ENCODE measurements at places on chromosomes 13 and 19.

DNA sequence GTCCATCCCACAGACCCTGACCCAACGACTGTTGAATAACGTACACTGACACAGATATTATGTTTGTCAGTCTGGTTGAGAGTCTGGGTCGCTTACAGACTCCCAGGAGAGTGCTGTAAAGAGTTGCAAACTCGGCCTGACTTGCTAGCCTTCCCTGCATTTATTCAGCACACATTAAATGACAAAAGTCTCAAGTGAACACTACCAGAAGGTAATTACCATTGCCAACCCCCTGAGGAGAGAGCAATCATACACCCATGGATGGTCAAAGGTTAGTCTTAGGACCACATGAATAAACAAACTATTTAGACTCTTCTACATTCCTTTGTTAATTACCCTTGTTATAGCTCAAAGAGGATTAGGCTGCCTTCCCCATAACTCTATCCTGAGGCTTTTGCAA lies 1048.6 kb downstream of the PCDH17 start:
- DNase-seq: no peak

DNA sequence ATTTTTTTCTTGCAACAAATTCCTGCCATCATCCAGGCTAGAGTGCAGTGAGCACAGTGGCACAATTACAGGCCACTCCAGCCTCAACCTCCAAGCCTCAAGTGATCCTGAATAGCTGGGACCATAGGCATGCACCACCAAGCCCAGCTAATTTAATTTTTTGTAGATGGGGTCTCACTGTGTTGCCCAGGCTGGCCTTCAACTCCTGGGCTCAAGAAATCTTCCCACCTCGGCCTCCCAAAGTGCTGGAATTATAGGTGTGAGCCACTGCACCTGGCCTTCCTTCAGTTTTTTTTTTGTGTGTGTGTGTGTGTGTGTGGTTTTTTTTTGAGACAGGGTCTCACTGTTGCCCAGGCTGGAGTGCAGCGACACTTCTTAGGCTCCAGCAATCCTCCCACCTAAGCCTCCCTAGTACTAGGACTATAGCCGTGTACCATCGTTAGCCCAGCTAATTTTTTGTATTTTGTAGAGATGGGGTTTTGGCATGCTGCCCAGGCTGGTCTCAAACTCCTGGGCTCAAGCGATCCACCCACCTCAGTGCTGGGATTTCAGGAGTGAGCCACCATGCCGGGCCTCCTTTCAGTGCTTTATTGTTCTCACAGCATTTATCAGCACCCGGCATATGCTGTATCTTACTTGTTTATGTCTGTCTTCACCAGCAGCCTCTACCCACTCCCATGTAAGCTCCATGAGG lies 5.9 kb upstream of the SRRM5 start:
- DNase-seq: no peak

GRCh38 chr19:42695811-42696503 lies 44.3 kb downstream of the PSG3 start:
- no peak for DNase-seq

DNA sequence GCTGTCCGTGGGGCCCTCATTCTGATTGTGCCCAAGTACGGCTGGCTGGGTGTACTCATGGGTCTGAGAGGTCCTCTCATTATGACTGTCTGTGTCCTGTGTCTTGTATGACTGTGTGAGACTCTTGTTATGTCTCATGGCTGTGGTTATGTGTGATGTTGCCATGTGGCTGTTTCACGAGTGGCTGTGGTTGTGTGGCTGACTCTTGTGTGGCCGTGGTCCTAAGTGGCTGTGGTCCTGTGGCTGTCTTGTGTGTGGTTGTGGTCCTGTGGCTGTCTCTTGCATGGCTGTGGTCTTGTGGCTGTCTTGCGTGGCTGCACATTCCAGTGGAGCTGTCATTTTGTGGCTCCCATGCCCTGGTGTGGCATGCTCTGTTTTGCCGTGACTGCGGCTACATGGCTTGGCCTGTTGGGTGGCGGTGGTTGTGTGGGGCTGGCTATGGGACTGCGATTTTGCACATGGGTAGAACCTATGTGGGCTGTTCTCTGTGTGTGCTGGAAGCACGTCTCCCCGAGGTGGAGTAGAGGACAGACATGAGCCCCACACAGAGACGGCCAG lies 2.5 kb downstream of the LYL1 start:
- no peak for DNase-seq

DNA sequence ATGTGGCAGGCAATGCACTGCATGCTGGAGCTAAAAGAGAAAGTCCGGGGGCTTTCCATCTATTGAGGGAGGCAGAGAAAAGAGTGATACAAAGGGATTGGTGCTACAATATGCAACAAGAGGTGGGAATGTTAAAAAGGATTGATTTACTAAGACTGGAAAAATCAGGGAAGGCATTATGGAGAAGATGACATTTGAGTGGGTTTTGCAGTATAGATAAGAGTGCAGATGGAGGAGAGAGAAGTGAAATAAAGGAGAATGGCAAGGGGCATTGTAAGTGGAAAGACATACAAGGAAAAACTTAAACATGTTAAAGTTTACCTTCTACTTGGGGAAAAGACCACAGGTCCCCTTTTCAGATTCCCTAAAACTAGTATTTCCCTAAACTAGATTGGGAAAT lies 399.4 kb downstream of the KCNRG start:
- DNase-seq: no peak

GRCh38 chr19:3467437-3468198 lies 12.7 kb downstream of the SMIM24 start:
- DNase-seq: no peak

DNA sequence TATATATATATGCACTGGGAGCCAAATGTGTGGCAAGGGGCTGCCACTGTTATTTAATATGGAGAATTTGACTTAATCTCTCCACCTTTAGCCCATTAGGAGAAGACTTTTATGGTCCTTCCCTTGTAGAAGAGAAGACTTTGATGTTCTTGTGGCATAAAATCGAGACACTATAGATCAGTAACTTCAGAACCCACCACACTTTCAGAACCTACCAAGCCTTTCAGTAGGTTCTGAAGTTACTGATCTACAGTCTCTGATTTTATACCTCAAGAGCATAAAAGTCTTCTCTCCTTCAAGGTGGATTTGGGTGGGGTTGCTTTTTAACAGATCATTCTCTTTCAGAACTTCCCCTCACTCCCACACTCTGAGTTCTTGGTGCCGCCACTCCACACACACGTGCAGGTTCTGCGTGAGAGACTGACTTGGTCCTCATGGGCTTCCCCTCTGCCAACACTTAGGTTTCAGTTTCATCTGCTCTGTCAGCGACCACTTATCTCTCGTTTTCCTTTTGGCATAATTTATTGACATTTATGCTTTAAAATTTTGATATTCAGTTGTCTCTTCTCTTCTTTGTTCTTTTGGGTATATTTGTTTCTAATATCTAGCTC lies 213.4 kb upstream of the PCDH17 start:
- DNase-seq: no peak

DNA sequence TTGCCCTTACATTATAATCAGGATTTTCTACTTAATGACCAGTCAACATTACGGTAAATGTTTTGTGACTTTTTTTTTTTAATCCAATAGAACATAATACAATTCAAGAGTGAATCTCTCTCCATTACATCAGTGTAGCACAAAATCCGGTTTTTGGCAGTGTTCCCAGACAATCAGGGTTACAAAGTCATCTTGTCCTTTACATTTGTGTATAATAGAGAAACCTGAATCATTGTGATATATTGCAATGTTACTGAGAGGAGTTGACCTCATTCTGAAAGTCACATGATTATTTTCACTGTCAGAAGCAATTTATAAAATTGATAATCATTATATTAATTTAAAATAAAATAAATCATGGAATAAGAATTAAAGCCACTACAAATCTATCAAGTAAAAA lies 1346.0 kb upstream of the SPRY2 start:
- no peak for DNase-seq

- no peak for DNase-seq
Observed at GRCh38 chr19:4197228-4197624, 14.7 kb downstream of the ANKRD24 start.

DNA sequence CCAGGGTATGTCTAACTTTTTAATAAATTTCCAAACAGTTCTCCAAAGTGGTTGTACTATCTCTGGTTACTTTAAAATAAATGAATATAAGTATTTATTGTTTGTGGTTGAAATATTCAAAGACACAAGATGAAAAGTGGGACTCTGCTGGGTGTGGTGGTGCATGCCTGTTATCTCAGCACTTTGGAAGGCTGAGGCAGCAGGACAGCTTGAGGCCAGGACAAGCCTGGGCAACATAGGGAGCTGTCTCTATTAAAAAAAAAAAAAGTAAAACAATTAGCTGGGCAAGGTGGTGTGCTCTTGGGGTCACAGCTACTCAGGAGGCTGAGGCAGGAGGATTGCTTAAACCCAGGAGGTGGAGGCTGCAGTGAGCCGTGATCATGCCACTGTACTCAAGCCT lies 10.4 kb downstream of the PNMA8A start:
- DNase-seq: no peak

GRCh38 chr13:105464249-105464648 lies 1071.2 kb downstream of the EFNB2 start:
- no peak for DNase-seq

DNA sequence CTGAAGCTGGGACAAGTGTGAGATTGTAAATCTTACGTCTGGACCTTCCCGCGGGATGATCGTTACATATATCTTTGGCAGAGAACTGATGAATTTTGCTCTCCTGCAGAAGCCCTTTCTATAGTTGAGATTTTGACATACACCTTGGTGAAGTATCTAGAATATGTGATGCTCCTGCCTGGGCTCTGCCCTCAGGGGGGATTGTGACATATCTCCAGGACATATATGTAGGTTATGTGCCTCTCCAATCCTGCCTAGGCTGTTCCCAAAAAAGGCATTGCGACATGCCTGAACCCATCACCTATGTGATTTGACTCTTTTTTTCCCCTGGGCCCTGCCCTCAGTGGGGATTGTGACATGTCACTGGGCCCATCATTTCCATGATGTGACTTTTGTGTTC lies 76.6 kb downstream of the ZNF208 start:
- no peak for DNase-seq

GRCh38 chr13:75393839-75394520 lies 88.0 kb downstream of the TBC1D4 start:
- no peak for DNase-seq

GRCh38 chr13:42215578-42216421 lies 56.2 kb upstream of the AKAP11 start:
- no peak for DNase-seq

- DNase-seq: no peak
Observed at GRCh38 chr13:45295536-45295935, 45.4 kb downstream of the TPT1 start.

DNA sequence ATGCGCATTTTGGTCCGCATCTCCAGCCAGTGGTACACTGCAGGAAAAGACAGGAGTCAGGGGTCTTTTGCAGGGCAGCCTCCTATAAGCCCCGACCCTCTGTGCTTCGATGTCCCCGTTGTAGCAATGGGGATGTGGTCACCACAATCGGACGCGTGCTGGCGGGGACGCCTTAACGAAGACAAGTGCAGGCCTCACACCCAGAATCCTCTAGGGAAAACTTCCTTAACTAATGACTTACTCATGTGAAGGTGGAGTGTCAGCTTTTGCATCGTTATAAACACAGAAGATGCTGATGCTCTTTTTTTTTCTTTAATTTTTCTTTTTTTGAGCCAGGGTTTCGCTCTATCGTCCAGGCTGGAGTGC lies 22.1 kb downstream of the VASP start:
- no peak for DNase-seq

- no peak for DNase-seq
Observed at GRCh38 chr13:44373247-44373600, 400 bp upstream of the SERP2 start.

- DNase-seq: no peak
Observed at GRCh38 chr13:40187841-40188591, 478.4 kb downstream of the FOXO1 start.

- no peak for DNase-seq
Observed at GRCh38 chr19:44813070-44813840, 4.4 kb downstream of the BCAM start.

GRCh38 chr19:5921516-5922160 lies 7.6 kb downstream of the CAPS start:
- no peak for DNase-seq

GRCh38 chr13:86729206-86729605 lies 930.0 kb upstream of the SLITRK6 start:
- no peak for DNase-seq

DNA sequence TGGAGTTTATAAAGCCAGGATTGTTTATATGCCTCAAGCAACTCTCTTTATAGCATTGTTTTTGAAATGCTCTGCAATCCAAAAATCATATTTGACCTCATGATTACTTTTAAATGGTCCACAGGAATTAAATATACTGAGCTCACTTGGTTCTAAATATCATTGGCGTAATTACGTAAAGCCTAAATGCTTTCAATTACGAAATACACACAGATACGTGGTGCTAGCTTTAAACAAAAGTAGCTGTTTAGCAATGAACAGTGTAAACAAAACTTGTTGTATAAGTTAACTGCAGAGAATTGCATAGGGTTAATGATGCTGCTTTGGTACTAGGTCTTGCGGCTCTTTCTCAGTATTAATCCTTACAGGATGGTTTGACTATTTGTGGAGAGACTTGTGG lies 346.6 kb downstream of the COG6 start:
- no peak for DNase-seq

GRCh38 chr13:113187263-113187669 lies 21.2 kb downstream of the PCID2 start:
- peak; percentile 36 for DNase-seq

DNA sequence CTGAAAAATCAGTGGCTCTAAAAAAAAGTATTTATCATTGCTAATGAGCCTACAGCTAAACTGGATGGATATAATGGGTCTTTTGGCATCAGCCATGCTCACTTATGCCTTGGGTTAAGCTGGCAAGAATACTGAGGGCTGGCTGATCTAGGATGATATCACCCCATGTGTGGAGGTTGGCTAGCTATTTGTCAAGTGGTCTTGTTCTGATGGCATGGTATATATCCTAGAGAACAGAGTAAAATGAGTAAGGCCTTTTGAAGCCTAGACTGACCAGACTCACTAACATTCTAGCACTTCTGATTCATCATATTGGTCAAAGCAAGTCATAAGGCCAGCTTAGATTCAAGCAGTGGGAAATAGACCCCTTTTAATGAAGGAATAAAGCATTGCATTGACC lies 383.0 kb downstream of the SLITRK1 start:
- DNase-seq: no peak

DNA sequence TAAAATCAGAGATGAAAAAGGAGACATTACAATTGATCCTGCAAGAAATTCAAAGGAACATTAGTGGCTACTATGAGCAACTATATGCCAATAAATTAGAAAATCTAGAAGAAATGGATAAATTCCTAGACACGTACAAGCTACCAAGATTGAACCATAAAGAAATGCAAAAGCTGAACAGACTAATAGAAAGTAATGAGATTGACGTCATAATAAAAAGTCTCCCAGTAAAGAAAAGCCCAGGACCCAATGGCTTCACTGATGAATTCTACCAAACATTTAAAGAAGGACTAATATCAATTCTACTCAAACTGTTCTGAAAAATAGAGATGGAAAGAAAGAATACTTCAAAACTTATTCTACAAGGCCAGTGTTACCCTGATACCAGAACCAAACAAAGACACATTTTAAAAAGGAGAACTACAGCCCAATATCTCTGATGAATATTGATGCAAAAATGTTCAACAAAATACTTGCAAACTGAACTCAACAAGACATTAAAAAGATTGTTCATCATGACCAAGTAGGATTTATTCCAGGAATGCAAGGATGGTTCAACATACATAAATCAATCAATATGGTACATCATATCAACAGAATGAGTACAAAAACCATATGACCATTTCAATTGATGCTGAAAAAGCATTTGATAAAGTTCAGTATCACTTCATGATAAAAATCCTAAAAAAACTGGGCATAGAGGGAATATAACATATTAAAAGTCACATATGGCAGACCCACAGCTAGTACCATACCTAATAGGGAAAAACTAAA lies 35.8 kb downstream of the UQCRFS1 start:
- no peak for DNase-seq
